Hypothalamus (tissue), 51 donors: ENCODE measurements at places on chromosomes 6 and 20.

DNA sequence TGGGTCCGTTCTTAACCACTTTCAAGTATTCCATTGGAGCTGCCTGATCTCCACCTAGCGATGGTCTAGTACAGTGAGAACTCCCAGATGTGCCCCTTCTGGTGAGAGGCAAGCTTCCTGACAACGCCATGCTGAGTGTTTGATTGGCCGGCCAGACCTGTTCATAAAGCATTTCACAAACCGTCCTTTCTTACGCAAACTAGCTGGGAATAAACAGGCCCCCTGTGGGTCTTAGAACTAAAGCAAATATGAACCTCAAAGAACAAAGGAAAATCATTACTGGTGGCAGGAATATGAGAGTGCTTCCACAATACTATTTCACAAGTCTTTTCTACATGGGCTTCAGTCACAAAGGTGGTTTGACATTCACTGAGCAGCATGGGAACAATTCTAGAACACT lies 15.6 kb upstream of the GCNT2 start:
- no peak for DNase-seq

- DNase-seq, result no peak
Observed at GRCh38 chr6:25883536-25883935, 9.5 kb upstream of the SLC17A3 start.

GRCh38 chr6:157657754-157658153 lies 165.3 kb upstream of the SNX9 start:
- no peak for DNase-seq

- no peak for DNase-seq
Observed at GRCh38 chr20:35303382-35303734, 11.1 kb upstream of the FAM83C start.

DNA sequence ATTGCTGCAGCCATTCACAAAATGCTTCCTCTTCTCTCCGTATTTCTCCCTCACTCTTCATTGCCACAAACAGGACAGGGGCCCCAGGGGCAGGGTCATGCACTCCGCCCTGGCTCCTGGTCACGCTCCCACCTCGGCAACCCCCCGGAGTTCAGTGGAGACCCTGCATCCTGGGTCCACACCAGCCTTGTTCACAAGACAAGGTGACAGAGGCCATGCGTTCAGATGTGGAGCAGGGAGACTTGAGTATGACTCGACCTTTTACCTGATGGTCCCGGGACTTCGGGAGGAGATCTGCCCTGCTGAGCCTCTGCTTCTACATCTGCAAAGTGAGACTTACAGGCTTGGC lies 49.4 kb downstream of the ANKRD60 start:
- DNase-seq, result no peak
